ENCODE measurements at places on chromosomes 5 and 9. TPM values are rescaled to one million over a fixed set of nuclear protein-coding genes. Genes with fewer than 3 reads are reported as not detected.

Gene PRSS3
- total RNA-seq: 1.0 TPM

Gene TAF7
- 71.0 TPM for total RNA-seq

Gene SLC12A7
- total RNA-seq: 297 TPM

Gene SCGB3A2
- total RNA-seq: 0.39 TPM

Gene ADAMTSL1
- not detected for total RNA-seq

Gene PDGFRB
- total RNA-seq: 1.8 TPM

Gene COQ4
- total RNA-seq: 19.1 TPM

Gene TOR4A
- total RNA-seq: 37.1 TPM

Gene CNTNAP3
- 8.8 TPM for total RNA-seq

Gene CKMT2
- not detected for total RNA-seq
